ENCODE measurements at places on chromosomes 3 and 15.

- no peak for DNase-seq
Observed at GRCh38 chr3:175335229-175335628, 476.1 kb downstream of the NAALADL2 start.

DNA sequence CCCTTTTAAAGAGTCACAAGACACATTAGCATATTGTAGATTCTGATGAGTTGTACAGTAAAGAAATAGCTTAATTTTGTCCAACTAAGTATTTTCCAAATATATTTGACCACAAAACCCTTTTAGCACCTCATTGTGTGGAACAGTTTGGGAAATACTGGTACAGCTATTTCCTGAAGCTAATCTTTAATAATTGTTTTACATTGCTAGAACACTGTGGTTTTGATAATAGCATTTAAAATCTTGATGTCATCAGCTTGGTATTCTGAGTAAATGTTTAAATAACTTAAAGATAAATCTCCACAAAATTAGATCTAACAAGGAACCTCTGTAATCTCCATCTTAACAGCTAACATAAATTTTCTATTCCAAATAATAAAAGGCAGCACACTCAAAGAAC is 140.0 kb upstream of the MLF1 start:
- no peak for DNase-seq

DNA sequence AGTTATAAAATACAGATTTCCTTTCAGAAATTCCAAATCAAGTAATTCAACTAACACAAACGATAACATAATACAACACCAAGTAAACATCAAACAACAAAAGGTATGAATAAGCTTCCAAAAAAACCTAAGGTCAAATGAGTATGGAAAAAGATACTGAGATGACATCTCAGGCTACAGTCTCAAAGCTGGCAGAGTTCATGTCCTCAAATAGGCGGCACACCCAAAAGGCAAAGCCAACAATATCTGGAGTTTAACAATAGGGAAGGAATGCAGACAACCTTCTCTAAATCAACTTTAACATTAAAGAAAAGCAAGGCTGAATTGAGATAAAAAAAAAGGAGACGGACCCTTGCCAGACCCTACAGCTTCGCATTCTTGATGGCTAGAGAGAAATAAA is 346.6 kb downstream of the RSL24D1 start:
- no peak for DNase-seq

- DNase-seq: no peak
Observed at GRCh38 chr3:37626736-37627565, 234.7 kb upstream of the CTDSPL start.

- no peak for DNase-seq
Observed at GRCh38 chr15:84842781-84843180, 25.6 kb downstream of the ALPK3 start.

Measured in endodermal cell (in vitro differentiated cells).